NCI-H146 (cell line): ENCODE measurements at places on chromosomes 4 and X.

DNA sequence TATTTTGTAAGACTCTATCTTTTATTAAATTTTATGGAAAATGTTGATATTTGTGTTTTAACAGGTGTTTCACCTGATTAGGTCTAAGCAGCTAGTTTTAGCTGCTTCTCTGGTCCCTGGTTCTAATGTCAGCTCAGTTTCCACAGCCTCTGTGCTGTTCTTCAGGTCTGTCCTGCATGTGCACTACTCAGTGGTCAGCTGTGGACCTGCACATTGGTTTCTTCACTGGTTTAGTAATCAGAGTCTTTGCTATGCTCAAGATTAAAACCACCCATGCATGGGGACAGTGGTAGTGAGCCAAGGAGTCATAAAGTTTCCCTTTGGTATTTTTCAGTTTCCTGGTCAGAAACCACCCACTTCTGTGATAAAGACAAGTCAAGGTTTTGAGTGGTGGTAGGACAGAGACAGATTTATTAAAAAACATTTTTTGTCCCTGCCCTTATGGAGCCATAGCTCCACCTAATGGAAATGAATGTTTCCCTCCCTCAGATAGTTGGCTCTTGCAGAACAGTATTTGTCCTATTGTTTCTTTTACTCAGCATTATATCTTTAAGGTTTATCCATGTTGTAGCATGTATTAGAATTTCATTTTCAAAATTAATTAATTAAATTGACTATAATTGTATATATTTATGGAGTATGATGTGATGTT lies 36.8 kb upstream of the VBP1 start:
- DNase-seq, result no peak

DNA sequence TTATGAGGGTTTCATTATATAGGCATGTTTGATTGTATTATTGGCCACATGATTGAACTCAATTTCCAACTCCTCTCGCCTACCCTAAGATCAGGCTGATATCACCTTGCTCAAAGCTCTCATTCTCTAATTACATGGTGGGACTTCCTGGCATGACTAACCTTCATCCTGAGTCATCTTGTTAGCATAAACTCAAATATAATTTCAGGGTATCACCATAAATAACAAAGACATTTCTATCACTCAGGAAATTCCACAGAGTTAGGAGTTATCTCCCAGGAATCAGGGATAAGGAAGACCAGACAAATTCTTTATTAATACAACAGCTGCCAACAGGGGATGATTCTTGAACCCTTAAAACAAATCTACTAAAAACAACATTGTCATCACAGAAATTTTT lies 90.7 kb downstream of the NDST3 start:
- no peak for DNase-seq

GRCh38 chr4:186727169-186727976 lies 3.7 kb upstream of the FAT1 start:
- DNase-seq, result no peak

GRCh38 chr4:25938787-25939186 lies 24.8 kb downstream of the SMIM20 start:
- no peak for DNase-seq

GRCh38 chrX:52138830-52139544 lies 45.7 kb upstream of the MAGED4 start:
- DNase-seq, result no peak

- DNase-seq, result no peak
Observed at GRCh38 chrX:44433556-44433955, 90.1 kb upstream of the EFHC2 start.

DNA sequence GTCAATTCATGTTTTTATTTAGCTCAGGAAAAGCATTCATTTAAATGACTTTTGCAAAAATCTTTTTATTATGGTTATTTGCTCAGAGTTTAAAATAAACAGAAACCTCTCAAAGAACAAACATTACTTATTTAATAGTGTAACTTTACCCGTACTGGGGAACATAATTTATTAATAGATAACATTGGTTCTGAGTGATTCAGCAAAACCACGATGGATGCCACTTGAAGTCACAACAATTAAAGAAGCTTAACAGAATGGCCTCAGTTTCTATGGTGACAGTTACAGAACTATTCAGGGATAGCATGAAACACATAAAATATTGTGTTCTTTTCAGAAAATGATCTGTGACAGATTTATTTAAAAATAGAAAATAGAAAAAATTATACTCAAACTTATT lies 368.7 kb downstream of the CCSER1 start:
- DNase-seq, result no peak
